ENCODE measurements at places on chromosomes 3 and 15. TPM values are rescaled to one million over a fixed set of nuclear protein-coding genes. Genes with fewer than 3 reads are reported as not detected.

DNA sequence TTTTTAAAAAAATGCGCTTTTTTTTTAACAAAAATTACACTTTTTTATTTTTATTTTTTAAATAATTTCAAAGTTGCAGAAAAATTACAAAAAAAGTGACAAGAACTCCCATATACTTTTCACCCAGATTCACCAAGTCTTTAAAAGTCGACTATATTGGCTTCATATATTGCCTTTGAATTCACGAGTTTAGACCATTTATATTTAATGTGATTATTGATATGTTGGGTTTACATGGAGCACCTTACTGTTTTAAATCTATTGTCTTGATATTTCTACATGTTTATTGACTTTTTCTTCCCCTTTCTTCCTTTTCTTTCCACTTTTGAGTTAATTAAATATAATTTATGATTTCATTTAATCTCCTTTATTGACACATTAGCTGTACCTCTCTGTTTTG lies 127.2 kb downstream of the OPA1 start:
- H3K4me1 ChIP-seq = no peaks in the 10 kb centered on the region
- no peak for DNase-seq
- H3K27me3 ChIP-seq = no peaks in the 10 kb centered on the region
- no peaks in the 10 kb centered on the region for H3K36me3 ChIP-seq

The CCDC39 gene
- 5.1 TPM for total RNA-seq

The VILL gene
- total RNA-seq = 18.2 TPM

DNA sequence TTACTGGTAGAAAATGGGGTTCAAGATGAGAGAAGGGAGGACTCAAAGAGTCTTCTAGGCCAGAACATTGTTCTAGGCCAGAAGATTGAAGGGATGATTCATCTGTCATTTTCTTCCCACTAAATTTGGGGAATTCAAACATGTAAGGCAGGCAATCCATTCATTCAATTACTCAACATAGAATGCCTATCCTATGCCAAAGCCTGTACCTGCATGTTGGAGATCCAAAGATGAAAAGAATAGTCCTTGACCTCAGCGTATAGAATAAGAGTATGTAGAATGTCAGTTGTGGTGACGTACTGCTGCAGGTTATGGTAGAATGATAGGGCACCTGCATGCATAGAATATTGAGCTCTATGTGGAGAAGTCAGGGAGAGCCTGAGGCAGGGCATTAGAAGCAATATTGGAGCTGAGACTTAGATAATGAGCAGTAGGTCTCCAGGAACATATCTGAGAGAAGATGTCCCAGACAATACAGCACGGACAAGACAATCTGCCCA lies 49.7 kb downstream of the STAC start:
- no peak for DNase-seq
- no peak overlapping the region for H3K4me3 ChIP-seq
- no peak overlapping the region for H3K27ac ChIP-seq
- H3K36me3 ChIP-seq = no peaks in the 10 kb centered on the region

- no peaks in the 10 kb centered on the region for H3K27me3 ChIP-seq
- H3K4me3 ChIP-seq = no peak overlapping the region
- H3K36me3 ChIP-seq = no peaks in the 10 kb centered on the region
- H3K4me1 ChIP-seq = no peaks in the 10 kb centered on the region
- DNase-seq = no peak
Measured at GRCh38 chr3:57009802-57010201, 50.7 kb upstream of the SPATA12 start.

The SERPINI1 gene
- total RNA-seq = 18.3 TPM

The CACNA1D gene
- total RNA-seq = 96.8 TPM

The KBTBD13 gene
- total RNA-seq = 0.23 TPM

DNA sequence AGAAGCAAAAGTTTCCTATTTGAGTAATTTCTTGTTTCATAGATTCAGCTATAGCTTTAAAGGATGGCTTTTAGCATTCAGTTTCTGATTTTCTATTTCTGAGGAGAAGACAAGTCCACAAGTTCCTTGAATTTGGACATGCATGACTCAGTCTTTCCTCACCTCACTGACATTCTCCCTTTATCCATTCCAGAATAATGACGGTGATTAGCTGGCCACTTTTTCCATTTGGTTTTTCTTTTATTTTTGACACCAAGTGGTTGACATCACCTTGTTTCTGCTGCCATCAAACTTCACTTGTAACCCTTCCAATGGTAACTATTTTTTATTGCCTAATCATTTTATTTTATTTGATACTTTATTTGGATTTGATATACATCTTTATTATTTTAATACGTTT lies 404.4 kb upstream of the KCNMB2 start:
- no peaks in the 10 kb centered on the region for H3K36me3 ChIP-seq
- H3K4me3 ChIP-seq = no peak overlapping the region
- no peak for DNase-seq
- H3K27me3 ChIP-seq = no peaks in the 10 kb centered on the region
- no peak overlapping the region for H3K27ac ChIP-seq
- H3K4me1 ChIP-seq = no peaks in the 10 kb centered on the region

- no peaks in the 10 kb centered on the region for H3K4me1 ChIP-seq
- no peaks in the 10 kb centered on the region for H3K27me3 ChIP-seq
- H3K27ac ChIP-seq = no peak overlapping the region
- no peak for DNase-seq
- H3K36me3 ChIP-seq = no peaks in the 10 kb centered on the region
Measured at GRCh38 chr15:52960283-52960682, 170.1 kb upstream of the ONECUT1 start.

DNA sequence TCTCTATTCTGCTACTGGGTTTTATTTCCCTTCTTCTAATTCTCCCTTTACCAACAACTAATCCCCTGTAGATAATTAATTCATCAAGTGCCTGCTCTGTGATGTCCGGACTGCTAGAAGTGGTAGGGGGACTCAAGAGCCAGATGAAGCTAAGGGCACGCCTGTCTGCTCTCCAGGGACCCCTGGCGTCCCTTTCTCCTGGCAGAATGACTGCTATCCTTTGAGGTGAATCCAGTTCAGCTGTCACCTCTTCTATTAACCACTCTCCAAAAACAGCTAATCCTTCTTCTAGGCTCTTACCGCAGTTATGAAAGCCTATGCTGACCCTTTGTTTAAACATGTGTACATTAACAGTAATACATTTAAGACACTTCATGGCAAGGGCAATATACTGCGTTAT lies 1.4 kb upstream of the CHRNA7 start:
- peaks cover 14% of the 10 kb centered on the region for H3K4me1 ChIP-seq
- H3K27me3 ChIP-seq = no peaks in the 10 kb centered on the region
- no peaks in the 10 kb centered on the region for H3K36me3 ChIP-seq
- DNase-seq = no peak

DNA sequence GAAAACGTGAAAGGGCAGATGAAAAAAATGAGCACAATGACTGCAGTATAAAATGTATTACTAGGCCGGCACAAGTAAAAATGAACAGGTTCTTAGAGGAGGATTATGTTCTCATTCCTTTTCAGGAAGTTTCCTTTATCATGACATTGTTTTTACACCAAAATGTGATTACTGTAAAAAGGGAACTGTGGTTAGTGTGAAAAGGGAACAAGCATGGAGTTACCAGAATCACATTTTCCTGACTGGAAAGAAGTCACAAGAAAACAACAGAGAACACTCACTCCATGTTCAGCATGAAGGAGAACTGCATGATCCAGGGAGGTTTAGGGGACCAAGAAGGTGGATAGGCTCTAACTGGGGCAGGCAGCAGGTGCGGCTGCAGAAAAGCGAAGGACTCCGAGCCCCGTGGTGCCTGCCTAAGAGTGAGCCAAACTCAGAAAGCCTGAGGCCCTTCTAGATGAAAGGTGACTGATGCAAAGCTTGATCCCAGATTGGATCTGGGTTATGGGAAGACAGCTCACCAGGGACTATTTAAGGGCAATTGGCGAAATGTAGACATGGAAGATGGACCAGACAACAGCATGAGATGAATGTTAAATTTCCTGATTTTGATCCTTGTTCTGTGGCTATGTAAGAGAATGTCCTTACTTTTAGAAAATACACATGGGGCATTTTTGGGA lies 77.3 kb downstream of the CCR1 start:
- H3K36me3 ChIP-seq = no peaks in the 10 kb centered on the region
- H3K27ac ChIP-seq = no peak overlapping the region
- H3K4me1 ChIP-seq = no peaks in the 10 kb centered on the region

The TTLL13 gene
- 1.4 TPM for total RNA-seq

The C2CD4A gene
- total RNA-seq = 0.34 TPM

The GCNT3 gene
- 0.63 TPM for total RNA-seq

GRCh38 chr15:66931768-66932633 lies 133.4 kb upstream of the SMAD3 start:
- H3K27ac ChIP-seq = peak overlapping the region; percentile 62
- H3K36me3 ChIP-seq = no peaks in the 10 kb centered on the region
- no peak overlapping the region for H3K4me3 ChIP-seq
- H3K4me1 ChIP-seq = peaks cover 3% of the 10 kb centered on the region
- H3K27me3 ChIP-seq = no peaks in the 10 kb centered on the region

DNA sequence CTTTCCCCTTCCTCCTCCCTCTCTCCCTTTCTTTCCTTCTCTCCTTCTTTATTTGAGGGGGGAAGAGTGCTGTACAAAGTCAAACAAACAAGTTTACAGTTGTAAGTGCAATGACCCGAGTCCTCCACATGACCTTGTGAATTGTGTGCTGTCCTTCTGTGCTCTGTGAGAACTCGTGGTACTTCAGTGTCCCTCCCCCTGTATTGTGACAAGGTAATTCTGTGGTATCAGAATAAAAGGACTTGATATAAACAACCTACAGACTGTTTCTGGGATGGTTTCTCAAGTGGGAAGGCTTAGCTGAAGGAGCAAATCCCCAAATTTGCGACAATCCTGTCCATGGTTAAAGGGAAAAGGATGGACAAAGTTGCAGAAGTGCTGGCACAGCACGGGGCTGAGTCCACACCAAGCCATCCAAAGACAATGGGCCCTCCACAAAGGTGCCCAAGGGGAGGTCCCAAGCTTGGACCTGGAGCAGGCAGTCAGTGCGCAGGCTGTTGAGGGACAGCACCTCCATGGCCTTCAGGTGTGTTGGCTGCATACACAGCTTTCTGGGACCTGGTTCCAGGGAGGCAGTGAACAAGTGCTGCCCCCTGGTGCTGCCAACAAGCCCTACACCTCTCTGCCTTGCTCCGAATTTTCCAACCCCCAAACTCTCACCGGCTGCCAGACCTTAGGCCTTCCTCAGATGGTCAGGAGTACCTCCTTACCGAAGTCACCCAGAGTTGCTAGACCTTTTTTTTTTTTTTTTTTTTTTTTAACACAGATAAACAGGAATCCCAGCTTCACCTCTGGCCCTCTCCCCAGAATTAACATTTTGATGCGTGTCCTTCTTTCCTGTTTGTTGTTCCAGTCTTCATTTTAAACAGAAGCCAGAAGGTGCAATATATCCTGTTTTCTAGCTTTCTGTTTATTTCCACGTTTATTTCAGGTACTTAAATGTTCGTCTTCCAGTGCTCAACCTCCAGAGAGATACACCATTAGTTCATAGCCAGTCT lies 2.6 kb upstream of the APEH start:
- no peaks in the 10 kb centered on the region for H3K36me3 ChIP-seq
- H3K4me1 ChIP-seq = peaks cover 10% of the 10 kb centered on the region
- H3K27me3 ChIP-seq = no peaks in the 10 kb centered on the region
- H3K27ac ChIP-seq = no peak overlapping the region

The CPA3 gene
- total RNA-seq = 37.4 TPM

The AQR gene
- 24.7 TPM for total RNA-seq

The PRSS50 gene
- total RNA-seq = 2.2 TPM

The SCAANT1 gene
- total RNA-seq = not detected

The CCR5 gene
- total RNA-seq = 4.4 TPM

The CYP1A2 gene
- 0.17 TPM for total RNA-seq

The PRKAR2A gene
- 72.8 TPM for total RNA-seq

GRCh38 chr3:23888617-23889228 lies 28.1 kb downstream of the NKIRAS1 start:
- H3K4me1 ChIP-seq = no peaks in the 10 kb centered on the region
- no peak overlapping the region for H3K4me3 ChIP-seq
- no peak for DNase-seq
- H3K36me3 ChIP-seq = no peaks in the 10 kb centered on the region
- no peaks in the 10 kb centered on the region for H3K27me3 ChIP-seq
- no peak overlapping the region for H3K27ac ChIP-seq

The DPH6 gene
- total RNA-seq = 55.1 TPM

The SNAP23 gene
- 59.3 TPM for total RNA-seq

The FSIP1 gene
- 2.2 TPM for total RNA-seq

The PLXNB1 gene
- total RNA-seq = 123 TPM

DNA sequence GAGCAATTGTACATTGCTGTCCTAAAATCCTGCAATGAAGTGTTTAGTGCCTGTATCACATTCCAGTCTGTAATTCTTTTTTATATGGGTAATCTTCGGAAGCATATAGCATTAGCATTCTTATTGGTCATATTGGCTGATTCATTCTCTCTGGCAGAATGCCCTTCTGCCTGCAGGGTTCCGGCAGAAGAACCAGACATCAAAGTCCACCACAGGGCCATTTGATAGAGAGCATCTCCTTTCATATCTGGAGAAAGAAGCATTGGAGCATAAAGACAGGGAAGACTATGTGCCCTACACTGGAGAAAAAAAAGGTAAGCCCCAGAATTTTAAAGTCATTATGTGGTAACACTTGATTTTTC lies 39.6 kb downstream of the TMOD3 start:
- peaks cover 5% of the 10 kb centered on the region for H3K4me1 ChIP-seq
- peaks cover 38% of the 10 kb centered on the region for H3K36me3 ChIP-seq
- no peak overlapping the region for H3K4me3 ChIP-seq

GRCh38 chr3:52029053-52029452 lies 27.3 kb downstream of the DUSP7 start:
- H3K4me1 ChIP-seq = no peaks in the 10 kb centered on the region
- H3K4me3 ChIP-seq = no peak overlapping the region
- H3K27ac ChIP-seq = no peak overlapping the region
- DNase-seq = no peak
- H3K27me3 ChIP-seq = no peaks in the 10 kb centered on the region
- no peaks in the 10 kb centered on the region for H3K36me3 ChIP-seq

The SRGAP3 gene
- 32.8 TPM for total RNA-seq

GRCh38 chr15:45660231-45660979 lies 25.6 kb downstream of the SQOR start:
- peaks cover 22% of the 10 kb centered on the region for H3K36me3 ChIP-seq
- no peak for DNase-seq

GRCh38 chr15:77628010-77628409 lies 4.7 kb downstream of the LINGO1 start:
- no peaks in the 10 kb centered on the region for H3K36me3 ChIP-seq
- no peak overlapping the region for H3K4me3 ChIP-seq
- H3K4me1 ChIP-seq = peaks cover 4% of the 10 kb centered on the region
- H3K27ac ChIP-seq = no peak overlapping the region

- H3K36me3 ChIP-seq = no peaks in the 10 kb centered on the region
- no peaks in the 10 kb centered on the region for H3K27me3 ChIP-seq
- DNase-seq = no peak
- no peak overlapping the region for H3K4me3 ChIP-seq
Measured at GRCh38 chr3:4749567-4750002, 229.7 kb upstream of the BHLHE40 start.

DNA sequence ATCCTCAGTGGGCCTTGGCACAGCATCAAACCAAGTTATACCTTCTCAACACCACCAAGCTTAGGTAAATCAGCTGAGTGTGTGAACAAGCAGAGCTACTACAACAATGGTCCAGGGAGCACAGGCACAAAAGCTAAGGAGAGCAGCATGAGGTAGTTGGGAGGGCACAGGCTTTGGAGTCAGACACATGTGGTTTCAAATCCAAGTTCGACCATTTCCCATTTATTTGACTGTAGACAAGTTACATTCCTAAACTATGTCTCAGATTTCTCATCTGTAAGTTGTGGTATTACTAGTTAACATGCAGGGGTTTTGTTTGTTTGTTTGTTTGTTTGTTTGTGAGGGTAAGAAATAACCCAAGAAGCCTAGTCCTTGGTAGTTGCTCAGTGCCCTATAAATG lies 46.9 kb downstream of the MLH1 start:
- H3K4me1 ChIP-seq = no peaks in the 10 kb centered on the region
- H3K4me3 ChIP-seq = no peak overlapping the region
- H3K27ac ChIP-seq = no peak overlapping the region
- no peak for DNase-seq
- peaks cover 36% of the 10 kb centered on the region for H3K36me3 ChIP-seq

The SH2D7 gene
- not detected for total RNA-seq

The ACKR2 gene
- 5.7 TPM for total RNA-seq
